ENCODE measurements at places on chromosomes 5 and 9.

DNA sequence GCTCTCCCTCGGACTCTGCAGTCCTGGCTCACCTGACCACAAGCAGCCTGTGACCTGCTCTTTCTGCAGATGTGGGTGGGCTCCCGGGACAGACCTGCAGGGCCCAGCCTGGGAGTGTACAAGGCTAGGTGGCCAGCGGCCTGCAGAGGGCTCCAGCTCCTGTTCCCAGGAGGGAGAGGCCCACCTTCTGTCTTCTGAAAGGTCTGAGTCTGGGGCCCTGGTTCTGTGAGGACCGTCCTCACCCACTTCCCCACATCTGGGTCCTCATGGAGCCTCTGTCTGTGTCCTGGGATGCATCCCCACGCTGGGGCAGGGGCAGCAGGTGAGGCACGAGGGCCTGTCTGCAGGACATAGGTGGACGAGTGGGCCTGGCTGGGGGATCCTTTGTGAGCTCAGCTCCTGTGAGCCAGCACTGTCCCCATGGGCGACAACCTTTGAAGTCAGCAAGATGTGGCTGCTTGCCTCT lies 43.7 kb downstream of the PHF2 start:
- no peak for DNase-seq

GRCh38 chr5:110823571-110823970 lies 84.8 kb downstream of the SLC25A46 start:
- no peak for DNase-seq

DNA sequence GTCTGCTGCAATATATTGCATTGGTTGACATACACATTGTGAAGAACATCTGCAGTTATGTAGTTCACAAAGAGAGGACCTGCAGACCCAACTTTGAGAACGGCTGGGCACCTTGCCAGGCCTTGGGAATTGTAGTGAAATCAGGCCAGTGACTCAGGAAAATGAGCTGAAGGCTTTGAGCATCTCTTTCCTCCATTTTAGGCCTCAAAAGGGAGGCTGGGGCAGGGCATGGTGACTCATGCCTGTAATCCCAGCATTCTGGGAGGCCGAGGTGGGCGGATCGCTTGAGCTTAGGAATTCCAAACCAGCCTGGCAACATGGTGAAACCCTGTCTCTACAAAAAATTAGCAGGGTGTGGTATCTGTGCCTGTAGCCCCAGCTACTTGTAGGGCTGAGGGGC lies 1.4 kb upstream of the IPPK start:
- DNase-seq = peak; percentile 78

- no peak for DNase-seq
These were observed 22.4 kb upstream of the SLC36A1 start for GRCh38 chr5:151424892-151425523.

- DNase-seq = no peak
These were observed 25.6 kb upstream of the TDRD7 start for GRCh38 chr9:97386265-97386633.

GRCh38 chr5:154078272-154078671 lies 39.5 kb downstream of the MFAP3 start:
- DNase-seq = no peak

GRCh38 chr9:105359892-105360291 lies 87.9 kb upstream of the FSD1L start:
- peak; percentile 6 for DNase-seq

GRCh38 chr5:3029396-3029795 lies 277.9 kb upstream of the IRX2 start:
- no peak for DNase-seq

DNA sequence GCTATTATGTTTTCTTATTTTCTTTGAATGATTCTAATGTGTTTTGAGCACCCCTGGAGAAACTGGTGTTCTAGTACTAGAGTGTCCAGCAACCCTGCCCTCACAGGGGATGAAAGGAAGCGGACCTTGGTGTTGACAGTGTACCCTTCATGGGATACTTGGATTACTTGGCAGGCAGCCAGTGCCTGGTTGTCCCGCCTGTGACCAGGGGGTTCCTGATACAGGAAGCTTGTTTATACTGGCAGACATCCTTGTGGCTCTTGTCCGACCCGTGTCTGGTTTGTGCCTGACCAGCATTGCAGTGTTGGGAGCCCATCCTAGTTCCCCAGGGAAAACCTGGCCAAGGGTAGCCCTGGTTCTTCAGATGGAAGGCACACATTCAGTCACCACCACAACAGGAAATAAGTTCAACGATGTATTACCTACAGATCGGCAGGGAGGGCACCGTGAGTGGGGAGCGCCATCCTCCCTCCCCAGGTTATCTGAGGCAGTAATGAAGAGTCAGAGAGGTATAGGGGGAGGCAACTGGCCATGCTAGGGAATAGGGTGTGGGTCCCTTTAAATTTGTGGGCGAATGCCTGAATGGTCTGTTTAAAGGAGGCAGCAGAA lies 47.3 kb downstream of the CACNA1B start:
- DNase-seq = no peak

DNA sequence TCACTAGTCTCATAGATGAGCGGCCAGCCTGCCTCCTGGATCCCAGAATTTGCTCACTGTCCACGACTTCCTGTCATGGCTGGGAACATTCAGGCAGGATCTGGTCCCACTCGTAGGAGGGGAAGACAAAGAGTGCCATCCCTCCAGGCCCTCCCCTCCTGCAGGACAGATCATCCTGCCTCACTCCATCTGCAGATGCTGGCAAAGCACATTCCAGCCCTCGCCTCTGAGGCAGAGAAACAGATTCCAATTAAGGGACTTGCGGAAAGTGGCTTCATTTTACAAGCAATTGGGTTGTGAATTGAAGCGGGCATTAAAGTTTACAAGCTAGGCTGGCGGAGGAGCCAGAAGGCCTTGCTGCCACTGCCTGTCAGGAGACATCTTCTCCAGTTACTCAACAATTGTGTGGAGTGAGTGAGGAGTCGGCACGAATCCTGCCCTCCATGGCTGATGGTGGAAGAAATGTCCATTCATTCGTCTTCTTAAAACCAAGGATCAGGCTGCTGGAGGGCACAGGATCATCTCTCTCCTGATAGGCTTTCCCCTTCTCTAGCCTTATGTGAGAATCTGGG lies 41.8 kb upstream of the KCNMB1 start:
- DNase-seq = no peak

DNA sequence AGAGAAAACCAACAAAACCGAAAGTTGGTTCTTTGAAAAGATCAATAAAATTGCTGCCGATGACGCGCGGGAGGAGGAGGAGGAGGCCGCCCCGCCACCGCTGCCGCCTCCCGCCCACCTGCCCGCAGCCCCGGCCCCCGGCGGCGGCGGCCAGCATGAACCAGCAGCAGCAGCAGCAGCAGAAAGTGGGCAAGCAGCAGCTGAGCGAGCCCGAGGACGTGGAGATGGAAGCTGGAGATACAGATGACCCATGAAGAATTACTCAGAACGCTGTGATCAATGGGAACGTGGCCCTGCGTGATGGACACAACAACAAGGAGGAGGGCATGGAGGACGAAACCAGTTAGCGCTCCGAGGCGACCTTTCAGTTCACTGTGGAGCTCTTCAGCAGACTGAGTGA lies 53.9 kb upstream of the EFNA5 start:
- DNase-seq = no peak

DNA sequence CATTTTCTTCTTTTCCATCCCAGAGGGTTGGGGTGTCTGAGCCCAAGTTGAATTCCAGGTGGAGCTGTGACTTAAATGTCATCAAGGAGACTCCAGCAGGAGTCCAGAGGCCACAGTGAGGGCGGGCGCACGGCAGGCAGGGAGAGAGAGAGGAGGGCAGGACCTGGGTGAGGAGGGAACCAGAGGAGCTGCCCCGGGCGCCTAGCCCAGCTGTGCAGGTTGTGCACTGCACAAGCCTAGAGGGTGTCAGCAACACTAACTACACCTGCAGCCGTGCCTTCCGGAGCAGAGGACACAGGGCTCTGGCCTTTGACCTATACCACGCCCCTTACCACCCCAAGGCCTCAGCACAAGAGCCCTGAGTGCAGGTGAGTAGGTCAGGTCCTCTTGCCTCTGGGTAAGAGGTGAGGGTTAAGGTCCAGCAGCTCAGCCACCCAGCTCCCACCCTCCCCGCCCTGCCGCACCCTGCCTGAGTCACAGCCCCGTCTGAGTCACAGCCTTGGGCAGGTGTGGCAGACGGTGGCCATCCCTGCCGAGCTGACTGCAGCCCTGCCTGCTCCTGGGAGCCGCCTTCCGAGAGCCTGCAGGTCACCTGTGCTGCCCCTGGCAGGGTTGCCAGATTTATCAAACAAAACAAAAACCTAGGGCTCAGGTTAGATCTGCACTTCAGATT lies 6.4 kb upstream of the AGPAT2 start:
- DNase-seq = no peak

- DNase-seq = no peak
These were observed 54.0 kb upstream of the ALDH1B1 start for GRCh38 chr9:38338342-38339018.

- no peak for DNase-seq
These were observed 21.4 kb downstream of the CMBL start for GRCh38 chr5:10286162-10286861.
